ENCODE measurements at places on chromosomes 7 and 10.

DNA sequence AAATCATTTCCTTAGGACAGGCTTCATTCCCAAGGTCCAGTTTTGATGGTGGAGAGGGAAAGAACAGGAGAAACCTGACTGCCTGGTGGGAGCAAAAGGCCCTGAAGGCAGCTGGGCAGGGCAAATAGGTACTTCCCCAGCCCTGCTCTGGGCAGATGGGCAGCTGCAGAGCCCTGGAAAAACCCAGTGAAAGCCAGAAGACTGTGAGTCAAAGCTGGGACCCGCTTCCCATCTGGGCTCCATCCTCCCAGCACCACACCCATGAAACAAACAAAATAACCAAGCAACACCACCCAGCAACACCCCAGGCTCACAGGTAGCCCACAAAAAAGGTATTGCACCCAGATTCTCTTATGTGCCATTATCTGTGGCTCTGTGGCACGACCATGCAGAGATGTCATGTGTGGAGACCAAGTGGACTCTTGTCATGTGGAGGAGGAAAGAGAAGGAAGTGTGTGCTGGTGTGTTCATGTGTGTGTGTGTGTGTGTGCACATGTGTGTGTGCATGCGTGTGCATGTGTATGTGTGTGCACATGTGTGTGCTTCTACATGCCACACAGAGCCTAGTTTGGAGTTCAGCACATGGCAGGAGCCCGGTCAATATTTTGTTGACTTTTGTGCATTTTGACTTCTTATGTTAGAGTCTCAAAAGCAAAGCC is 9.8 kb downstream of the CLRN3 start:
- DNase-seq: no peak

DNA sequence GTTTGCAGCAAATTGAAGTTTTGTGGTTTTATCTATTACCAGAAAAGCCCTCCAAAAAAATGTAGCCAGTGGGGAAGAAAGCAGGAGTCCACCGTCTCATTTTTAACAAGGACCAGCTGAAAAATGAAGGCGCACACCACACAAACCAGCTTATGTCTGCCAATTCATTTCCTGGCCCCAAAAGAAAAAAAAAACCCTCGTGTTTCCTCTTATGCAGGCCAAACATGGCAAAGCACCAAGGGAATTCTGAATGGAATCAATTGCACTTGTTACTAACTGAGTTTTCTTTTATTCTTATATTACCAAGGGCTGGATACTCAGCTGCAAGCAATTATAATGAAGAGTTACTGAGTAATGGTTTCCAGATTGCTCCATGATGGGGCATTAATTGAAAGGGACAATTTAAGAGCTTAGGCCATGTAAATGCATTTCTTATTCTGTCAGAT is 428.3 kb upstream of the NPVF start:
- DNase-seq: no peak

DNA sequence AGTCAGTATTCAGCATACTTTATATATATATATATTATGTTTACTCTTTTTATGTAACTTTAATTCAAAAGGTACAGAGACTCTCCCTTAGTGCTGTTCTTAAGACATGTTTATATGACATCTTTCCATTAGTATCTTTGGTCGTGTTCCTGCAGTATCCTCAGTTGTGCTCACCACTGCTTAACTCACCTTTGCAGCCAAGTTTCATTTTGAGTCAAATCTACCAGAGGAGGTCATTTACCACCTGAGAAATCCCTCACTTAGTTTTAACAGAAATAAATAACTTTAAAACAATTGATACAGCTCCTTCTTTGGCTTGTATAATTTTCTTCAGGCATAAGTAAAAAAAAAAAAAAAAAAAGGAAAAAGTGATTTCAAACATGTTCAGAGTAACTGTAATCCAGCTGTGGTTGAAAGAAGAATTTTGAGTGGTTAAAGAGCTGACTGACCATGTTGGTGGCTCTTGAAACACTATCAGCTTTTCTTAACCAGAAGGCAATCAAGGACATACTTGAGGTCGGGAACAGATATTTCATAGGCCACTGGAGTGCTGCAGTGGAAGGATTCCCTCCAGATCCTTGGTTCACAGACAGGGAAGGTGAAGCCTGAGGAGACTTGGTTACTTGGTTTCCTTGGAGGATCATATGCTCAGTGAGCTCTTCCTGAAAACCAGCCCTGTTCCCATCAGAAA is 116.8 kb downstream of the AUTS2 start:
- DNase-seq: no peak

- peak; percentile 6 for DNase-seq
Measured at GRCh38 chr10:59880971-59881510, 25.3 kb downstream of the CCDC6 start.

GRCh38 chr10:109976681-109977080 is 31.1 kb upstream of the ADD3 start:
- DNase-seq: no peak

DNA sequence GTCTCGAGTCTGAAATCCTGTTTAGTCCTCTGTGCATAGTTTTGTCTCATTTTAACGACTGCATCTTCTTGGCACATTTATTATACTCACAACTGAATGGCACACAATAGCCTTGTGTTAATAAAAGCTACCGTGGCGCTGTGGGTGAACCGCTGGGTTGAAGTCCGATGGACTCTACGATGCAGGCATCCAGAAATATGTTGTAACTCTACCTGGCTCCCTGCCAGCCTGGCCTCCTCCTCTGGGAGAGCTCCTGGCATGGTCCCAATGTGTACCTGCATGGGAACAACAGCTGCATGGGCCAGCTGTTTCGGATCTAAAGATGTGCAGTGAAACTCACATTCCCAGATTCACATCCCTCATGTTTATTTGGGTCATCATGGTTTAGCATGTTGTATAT is 3.7 kb upstream of the DPYSL4 start:
- no peak for DNase-seq

- DNase-seq: peak; percentile 63
Measured at GRCh38 chr7:2508327-2509215, 11.0 kb upstream of the LFNG start.

DNA sequence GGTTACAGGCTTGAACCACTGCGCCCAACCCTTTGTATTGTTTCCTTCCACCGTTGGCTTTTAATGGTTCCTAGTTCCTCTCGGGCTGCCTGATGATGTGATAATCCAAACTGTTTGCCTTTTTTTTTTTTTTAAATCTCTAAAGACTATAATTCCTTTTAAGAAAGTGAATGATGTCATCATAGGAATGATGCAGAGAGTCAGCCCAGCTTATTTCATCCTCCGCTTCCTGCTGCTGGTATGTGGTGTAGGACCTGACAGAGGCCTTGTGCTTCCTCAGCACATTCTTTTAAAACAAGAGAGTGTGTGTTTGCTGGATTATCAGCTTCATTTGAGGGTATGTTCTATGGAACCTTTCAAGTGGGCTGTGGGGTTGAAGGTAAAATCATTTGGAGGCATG is 241.4 kb downstream of the LRMDA start:
- DNase-seq: no peak

DNA sequence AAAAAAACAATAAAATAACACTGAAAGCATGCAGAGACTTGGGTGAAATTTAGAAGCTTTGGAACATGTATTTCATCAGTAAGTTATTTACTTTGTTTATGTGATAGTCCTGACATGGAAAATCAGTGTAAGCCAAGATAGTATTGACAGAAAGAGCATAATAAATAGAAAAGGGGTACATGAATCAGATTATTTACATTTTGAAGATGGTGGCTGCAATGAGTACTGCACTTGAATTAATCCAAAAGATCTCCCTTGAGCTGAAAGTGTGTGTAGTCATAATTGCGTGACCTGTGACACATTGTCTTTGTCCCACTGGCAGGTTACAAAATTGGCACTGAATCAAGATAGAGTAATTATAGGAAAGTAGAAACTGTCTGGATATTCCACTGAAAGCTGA is 562.9 kb downstream of the GFRA1 start:
- no peak for DNase-seq

- no peak for DNase-seq
Measured at GRCh38 chr7:150610233-150610632, 22.0 kb downstream of the GIMAP6 start.

GRCh38 chr7:2048006-2048405 is 184.7 kb downstream of the MAD1L1 start:
- DNase-seq: no peak

- no peak for DNase-seq
Measured at GRCh38 chr10:45437587-45438465, 63.8 kb downstream of the ALOX5 start.

GRCh38 chr10:1687190-1687589 is 50.1 kb downstream of the ADARB2 start:
- no peak for DNase-seq

DNA sequence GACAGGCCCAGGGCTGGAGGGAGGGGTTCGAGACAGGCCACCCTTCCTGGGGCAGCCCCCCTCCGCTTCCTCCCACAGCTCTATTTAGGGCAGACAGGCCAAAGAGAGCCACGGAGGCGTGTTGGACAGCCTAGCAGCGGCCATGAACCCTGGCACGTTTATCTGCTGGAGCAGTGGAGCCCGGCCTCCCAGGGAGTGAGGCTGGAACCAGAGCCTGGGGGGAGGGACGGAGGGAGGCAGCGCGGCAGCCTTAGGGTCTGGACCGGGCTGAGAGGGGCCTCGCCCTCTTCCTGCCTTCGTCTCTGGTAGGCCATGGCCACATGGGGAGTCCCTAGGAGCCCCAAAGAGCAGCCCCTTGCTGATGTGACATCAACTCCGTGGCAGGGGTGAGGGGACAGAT is 17.1 kb downstream of the UNCX start:
- no peak for DNase-seq

DNA sequence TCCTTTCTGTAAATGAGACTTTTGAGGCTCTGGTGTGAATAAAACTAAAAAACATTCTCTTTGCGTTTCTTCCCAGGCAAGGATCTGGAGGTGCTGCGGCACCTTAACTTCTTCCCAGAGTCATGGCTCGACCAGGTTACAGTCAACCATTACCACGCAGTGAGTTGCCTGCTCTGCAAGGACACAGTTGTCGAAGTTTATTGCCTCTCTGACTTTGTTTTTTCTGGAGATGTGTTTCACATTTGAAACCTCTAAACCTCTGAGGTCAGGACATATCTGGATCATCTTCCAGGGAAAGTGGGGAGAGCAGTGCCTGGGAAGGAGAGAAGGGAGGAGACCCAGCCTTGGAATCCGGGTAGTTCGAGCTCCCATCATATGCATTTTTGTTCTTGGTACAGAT is 43.4 kb upstream of the PLEKHA1 start:
- DNase-seq: no peak

DNA sequence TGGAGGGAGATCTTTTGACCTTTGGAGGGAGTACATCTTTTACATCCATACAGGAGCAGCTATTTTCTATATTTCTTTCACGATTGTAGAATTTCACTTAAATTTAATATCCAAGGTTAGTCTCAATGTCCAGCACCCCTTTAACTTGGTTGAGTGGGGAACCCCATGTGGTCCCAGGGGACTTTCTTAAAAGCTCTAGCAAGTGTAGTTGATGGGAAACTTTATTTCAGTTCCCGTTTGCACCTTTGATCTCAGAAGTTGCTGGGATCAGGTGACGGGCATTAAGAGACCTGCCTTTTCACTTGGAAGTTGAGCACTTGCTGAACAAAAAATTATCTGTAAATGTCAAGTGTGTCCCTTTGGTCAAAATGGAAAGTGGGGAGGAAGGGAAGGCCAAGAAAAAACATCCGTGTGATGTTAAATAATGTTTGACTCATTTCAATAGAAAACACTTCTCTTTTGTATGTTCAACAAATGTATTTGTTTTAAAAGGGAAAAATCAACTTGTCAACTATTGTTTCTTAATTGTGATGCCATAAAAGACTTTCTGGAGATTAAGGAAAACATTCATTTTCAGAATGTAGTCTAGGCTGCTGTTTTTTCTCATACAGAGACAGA is 370.1 kb upstream of the GALNT17 start:
- no peak for DNase-seq

- no peak for DNase-seq
Measured at GRCh38 chr10:132207536-132208461, 21.1 kb downstream of the DPYSL4 start.

DNA sequence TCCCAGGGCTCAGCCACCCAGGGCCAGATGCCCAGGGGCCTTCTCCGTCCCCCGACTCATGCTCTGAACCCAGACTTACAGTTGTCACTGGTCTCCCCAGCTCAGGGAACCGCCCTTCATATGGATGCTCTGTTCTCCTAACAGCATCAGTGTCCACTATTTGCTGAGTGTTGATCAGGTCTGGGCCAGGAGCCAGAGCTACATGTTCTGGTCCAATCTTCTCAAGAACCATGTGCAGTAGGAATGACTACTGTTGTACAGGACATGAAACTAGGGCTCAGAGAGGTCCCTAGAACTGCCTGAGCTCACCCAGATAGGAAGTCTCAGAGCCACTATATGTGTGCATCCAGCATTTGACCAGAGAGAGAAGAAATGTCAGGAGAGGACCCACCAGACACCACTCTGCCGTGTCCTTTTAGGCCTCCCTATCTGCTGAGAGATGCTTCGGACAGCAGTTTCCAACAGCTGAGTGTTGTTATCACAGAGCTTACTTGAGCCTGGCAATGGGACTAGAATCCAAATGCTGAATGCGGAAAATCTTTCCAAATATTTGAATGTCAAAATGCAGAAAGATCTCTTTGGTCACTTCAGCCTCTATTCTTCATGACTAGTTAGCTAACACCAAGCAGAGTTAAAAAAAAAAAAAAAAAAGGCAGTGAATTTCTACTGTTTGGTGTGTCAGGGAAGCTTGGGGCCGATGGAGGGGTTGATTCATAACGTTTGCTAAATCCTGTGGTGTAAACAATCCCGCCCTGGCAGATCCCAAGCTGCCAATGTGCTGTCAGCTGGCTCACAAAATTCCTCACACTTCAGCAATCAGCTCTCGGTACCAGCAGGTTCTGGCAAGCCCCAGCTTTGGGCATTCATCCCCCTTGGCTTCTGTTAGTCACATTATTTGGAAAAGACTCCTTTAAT is 246.1 kb downstream of the TNS3 start:
- no peak for DNase-seq

GRCh38 chr10:28250782-28251181 is 52.1 kb downstream of the MPP7 start:
- no peak for DNase-seq

- no peak for DNase-seq
Measured at GRCh38 chr7:80647436-80647835, 9.0 kb downstream of the CD36 start.

DNA sequence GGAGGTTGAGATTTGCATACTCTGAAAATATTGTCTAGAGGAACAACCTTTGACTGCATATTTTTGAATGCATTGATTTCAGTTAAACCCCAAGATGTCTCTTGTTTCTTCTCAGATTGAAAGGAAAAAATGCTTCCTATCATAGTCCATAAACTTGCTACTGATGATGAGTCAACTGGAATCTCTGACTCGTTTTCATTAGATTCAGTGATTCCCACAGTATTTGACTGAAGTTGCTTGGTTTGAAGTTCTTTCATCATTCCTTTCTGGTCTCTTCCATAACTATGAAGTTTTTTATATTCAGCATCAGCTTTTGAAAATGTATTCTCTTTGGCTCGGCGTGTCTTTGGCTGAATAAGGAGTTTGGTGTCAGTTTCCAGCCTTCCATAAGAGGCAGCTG is 10.7 kb downstream of the PEX1 start:
- no peak for DNase-seq

DNA sequence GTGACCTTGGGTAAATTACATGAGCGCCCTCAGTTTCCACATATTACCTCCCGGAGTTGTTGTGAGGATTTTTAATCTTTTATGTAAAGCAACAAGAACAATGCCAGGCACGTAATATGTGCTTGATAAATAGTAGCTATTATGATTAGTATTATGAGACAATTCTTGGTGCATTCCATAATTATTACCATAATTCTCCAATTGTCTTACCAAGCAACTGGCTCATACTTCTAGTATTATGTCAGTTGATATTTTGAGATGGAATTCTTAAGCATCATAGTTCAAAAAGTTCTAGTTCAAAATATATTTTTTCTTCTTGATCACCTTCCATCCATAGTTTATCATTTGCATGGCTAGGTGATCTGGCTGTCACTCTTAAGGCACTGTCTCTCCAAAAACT is 259.0 kb downstream of the BBS9 start:
- no peak for DNase-seq

Data from stimulated activated CD4-positive, alpha-beta T cell treated with anti-CD3 and anti-CD28 coated beads, Interleukin-2, amount 100 ng/mL, for 4 hours (primary cell).